Activated naive CD4-positive, alpha-beta T cell (primary cell): ENCODE measurements at places on chromosomes 7 and 10.
A peak's percentile ranks its signal among the peaks of the same experiment; 100 is the strongest.

- no peak for DNase-seq
Observed at GRCh38 chr10:125095776-125096175, 64.6 kb downstream of the CTBP2 start.

GRCh38 chr10:7491949-7492659, 81.3 kb upstream of the SFMBT2 start:
- DNase-seq: no peak

GRCh38 chr7:140005754-140006503, 56.8 kb downstream of the PARP12 start:
- DNase-seq: no peak

DNA sequence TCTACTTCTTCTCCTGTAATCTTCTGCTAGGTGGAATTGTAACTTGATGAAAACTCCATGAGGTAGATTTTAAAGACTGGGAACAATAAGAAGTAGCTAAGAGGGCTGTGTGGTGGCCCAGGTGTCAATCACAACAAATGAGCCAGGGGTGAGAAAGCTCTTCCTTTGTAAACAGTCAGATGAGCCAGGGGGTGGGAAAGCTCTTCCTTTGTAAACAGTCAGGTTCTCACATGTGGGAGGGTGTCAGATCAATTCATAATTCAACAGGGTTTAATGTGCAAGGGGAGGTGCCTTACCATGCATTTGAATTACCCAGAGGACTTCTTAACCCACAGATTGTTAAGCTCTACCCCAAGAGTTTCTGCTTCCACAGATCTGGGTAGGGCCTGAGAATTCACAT, 312.4 kb upstream of the AUTS2 start:
- no peak for DNase-seq

- no peak for DNase-seq
Observed at GRCh38 chr10:104337521-104337984, 712 bp downstream of the ITPRIP start.

- DNase-seq: no peak
Observed at GRCh38 chr10:73585327-73585726, 5.8 kb downstream of the USP54 start.

- DNase-seq: no peak
Observed at GRCh38 chr7:157267956-157268355, 68.8 kb upstream of the DNAJB6 start.

- no peak for DNase-seq
Observed at GRCh38 chr7:29331163-29331562, 136.6 kb downstream of the CHN2 start.

- no peak for DNase-seq
Observed at GRCh38 chr7:151429237-151429559, 10.7 kb downstream of the CRYGN start.

DNA sequence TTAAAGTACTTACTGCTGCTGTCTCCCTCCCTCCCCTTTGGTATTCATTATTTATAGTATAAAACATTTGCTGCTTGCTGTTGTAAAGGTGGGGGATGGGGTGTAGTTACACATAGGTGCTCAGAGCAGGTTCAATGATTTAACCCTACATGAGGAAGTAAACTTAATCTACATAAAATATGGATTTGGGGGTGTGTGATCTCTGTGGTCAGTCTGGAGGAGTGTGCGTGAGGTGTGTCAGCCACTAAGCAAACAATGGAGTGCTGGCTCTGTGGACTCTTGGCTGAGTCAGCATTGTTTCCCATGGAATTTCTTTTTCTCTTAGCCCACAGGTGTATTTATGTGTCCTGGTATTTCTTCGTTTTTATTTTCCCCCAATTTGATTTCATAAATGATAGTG, 133.9 kb downstream of the AUTS2 start:
- DNase-seq: no peak

GRCh38 chr7:111175908-111176441, 85.0 kb downstream of the LRRN3 start:
- DNase-seq: no peak

- no peak for DNase-seq
Observed at GRCh38 chr7:31114593-31115343, 62.7 kb downstream of the ADCYAP1R1 start.

DNA sequence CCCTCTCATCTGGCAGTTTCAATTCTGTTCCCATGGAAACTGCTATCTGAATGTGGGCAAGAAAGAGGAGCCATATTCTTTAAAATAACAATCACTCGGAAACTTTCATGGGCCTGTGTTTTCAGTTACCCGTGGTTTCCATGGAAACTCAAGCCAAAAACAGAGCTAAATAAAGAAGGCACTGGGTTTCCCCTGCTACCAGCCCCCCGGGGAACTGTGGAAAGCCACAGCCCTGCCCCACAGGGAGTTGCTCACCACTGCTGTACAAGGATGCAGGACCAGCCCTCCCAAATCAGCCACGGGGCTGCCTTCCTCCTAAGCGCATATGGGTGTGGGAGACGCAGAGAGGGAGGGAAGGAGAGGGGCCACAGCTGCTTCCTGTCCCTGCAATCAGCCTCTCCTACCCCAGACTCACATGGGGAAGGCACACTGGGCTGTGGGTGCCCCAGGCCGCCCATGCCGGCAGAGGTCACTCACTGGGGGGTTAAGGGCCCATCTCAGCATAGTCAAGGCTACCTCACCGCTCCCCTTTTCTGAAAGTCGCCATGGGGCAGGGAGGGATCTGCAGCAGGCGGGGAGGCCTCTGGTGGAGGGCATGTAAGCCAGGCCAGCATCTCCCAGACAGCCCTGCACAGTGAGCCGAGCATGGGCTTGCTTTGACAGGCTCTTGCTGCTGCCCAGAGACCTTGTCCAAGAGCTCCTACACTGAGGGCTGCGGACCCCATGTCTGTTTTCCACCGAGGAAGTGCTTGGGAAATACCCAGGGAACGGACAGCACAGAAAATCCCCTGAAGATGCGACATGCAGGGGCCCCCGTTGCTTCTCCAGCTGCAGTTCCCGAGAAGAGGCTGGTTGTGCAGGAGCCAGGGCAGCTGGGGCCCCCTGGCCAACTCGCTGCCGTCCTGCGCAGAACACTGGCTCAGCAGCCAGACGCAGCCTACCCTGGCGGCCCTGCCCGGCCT, 157.3 kb upstream of the PPP2R2D start:
- no peak for DNase-seq

GRCh38 chr10:123862421-123863182, 29.0 kb downstream of the CPXM2 start:
- no peak for DNase-seq

- DNase-seq: no peak
Observed at GRCh38 chr7:149791-150636, 42.4 kb upstream of the FAM20C start.

- DNase-seq: no peak
Observed at GRCh38 chr10:123997486-123998196, 95.8 kb downstream of the CHST15 start.

- DNase-seq: no peak
Observed at GRCh38 chr7:77360104-77360503, 56.0 kb downstream of the GSAP start.

GRCh38 chr7:138460649-138461607, 869 bp downstream of the TRIM24 start:
- DNase-seq: peak; percentile 32

DNA sequence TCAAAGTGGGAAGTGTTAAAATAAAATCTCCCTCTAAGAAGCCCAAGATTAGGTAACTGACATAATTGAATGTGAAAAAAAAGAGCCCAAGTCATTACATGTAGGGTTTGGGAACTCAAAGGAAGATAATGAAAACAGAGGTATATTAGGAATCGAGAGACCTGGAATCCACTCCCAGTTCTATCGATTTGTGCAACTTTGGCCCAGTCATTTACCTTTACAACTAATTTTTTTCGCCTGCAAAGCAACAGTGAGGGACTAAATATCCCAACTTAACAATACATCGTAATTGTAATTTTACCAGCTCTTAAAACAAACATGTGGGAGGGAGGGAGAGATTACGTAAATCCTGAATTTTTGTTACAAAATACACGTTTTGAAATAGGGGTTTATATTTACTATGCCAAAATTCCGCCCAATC, 1.4 kb downstream of the MINDY3 start:
- DNase-seq: no peak

DNA sequence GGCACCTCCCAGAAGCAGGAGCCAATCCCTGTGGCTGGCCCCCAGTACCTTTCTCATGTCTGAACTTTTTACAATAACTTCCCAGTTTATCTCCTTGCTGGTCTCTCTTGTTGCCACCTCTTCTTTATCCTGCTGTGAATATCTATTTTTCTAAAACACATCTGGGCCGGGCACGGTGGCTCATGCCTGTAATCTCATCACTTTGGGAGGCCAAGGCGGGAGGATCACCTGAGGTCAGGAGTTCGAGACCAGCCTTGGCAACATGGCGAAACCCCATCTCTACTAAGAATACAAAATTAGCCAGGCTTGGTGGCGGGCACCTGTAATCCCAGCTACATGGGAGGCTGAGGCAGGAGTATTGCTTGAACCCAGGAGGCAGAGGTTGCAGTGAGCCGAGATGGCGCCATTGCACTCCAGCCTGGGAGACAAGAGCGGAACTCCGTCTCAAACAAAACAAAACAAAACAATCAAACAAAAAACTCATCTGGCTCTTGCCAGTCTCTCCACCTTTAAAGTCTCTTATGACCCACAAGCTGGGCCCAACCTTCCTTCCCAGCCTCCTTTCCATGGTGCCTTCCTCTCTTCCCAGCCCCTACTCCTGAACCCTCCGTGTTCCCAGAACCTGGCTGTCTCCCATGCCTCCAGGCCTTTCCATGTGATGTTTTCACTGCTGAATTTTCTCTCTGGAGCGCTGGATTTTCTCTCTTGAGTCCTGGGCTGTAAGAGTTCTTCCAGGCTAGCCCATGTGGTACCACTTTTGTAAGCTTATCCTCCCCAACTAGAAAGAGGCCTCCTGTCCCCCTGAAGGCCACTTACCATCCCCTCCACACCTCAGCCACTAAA, 51.3 kb downstream of the HIP1 start:
- no peak for DNase-seq

DNA sequence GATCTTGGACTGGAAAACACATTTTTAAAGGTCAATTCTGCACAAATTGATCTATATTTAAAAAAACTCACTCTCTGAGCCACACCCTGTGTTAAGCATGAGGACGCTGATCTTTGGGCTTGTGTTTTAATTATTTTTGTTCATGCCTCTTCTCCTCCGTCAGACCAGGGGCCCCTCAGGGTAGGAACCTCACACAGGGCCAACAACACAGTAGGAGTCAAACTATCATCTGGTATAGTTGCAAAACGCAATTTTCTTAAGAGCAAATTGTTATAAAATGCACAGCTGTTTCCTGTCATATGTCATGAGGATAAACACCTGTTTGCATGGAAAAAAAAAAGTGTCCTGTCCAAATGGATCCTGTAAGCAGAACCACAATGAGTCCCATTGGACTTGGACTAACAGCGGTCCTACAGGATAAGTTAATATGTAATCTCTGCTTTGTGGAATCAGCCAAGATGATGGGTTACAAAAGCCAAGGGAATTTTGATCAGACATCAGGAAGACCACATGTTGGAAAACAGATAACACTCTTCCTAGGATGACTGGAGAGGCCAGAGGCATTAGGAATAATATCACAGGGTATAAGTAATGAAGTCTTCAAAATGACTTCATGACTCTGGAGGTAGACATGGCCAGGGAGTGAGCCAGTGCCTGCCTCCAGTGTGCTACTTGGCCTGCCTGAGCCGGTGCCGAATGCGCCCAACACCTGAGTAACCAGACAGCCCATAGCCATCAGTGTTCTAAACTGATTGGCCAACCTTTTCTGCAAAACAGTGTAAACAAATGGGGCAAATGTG, 184.9 kb upstream of the ADCY1 start:
- DNase-seq: no peak

- no peak for DNase-seq
Observed at GRCh38 chr7:92155108-92155739, 20.9 kb upstream of the CYP51A1 start.

GRCh38 chr7:137734221-137734620, 112.6 kb downstream of the DGKI start:
- no peak for DNase-seq

GRCh38 chr10:126294451-126294850, 93.8 kb downstream of the ADAM12 start:
- no peak for DNase-seq

DNA sequence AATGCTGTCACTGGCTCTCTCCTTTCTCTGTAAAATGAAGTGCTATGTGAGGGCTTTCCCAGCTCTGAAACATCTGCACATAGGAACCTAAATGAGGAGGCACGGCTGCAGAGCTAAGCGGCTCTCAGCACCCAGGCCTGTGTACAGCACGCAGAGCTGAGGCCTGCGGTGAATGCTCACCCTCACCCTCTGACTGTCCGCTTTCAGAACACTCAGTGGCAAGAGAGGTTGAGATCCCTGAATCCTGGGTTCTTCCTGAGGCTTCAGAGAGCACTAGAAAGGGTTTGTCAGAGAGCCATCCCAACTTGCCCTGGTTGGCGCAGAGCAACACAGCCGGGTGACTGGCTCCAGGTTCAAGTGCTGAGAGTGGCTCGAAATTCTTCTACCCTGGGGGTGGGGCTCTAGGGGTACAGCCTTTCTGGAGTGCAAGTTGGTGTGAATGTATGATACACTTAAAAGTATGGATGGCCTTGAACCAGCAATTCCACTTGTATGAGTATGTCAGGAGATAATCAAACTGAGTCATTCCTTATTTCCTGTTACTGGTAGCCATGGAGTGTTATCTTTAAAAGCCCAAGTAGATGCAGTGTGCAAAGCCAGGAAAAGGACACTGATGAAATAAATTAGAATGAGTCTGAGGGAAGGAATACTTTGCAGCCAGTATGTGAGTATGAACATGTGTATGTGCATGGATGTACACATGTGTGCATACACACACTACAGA, 1.7 kb upstream of the CCDC201 start:
- DNase-seq: no peak

DNA sequence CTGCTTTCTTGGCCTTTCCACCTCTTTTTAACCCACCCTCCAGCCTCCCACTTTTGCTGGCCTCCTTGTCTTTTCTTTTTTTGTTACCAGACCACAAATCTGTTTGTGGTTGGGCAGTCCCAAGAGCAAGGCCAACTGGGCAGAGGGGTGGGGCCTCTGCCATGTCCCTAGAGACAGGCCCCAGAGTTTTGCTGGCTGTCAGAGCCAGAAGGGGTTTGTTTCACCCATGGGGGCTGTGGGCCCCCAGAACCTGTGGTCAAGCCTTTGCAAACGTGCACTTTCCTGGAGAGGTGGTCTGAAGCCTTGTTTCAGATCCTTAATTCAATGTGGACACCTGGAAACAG, 10.3 kb downstream of the ZMIZ1 start:
- no peak for DNase-seq
